C1 segment of cervical spinal cord (tissue), 14 donors: ENCODE measurements at places on chromosomes 16 and 17.

DNA sequence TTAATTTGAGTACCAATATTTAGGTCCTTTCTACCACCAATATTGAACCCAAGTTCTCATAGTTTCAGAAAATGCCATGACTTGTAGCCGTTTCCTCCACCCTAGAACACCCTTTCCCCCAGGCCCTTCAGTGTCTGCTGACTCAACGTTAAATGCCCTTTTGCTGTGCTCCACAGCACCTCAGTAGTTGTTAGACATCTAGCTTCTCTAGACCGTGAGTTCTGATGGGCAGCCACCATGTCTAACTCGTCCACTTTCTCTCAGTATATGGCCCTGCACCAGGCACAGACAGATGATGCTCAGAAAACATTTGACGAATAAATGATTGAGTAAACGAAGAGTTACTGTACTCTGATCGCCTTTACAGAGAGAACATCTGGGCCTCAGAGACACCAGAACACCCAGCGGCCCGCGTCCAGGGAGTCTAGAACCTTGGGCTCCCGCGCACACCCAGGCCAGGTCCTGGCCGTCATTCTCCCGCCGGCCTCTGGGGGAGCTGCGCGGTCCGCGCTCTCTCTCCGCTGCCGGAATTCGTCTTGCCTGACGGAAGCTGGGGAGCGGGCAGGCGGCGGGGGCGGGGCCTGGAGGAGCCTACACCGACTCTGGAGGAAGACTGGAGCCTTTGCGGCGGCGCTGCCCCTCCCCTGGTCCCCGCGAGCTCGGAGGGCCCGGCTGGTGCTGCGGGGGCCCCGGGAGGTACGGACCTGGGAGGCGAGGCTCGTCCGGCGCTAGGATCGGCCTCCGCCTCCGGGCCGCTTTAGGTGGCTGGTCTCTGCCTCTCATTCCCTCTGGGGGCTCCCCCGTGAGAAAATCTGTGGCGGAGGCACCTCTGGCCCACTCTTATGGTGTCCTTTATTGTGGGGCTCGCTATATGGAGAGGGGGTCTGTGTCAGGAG lies at the start of gene NKIRAS2:
Gene NKIRAS2, plus strand, starts transcription at position 582 of the 896 bp plus-strand sequence. CDS start 1,488 bp downstream, outside the sequence.
- DNase-seq, result peak; percentile 78

- DNase-seq, result no peak
These were observed 151.0 kb upstream of the RBL2 start for GRCh38 chr16:53282975-53283946.

- no peak for DNase-seq
These were observed 21.3 kb downstream of the SULT1A2 start for GRCh38 chr16:28575446-28576109.

DNA sequence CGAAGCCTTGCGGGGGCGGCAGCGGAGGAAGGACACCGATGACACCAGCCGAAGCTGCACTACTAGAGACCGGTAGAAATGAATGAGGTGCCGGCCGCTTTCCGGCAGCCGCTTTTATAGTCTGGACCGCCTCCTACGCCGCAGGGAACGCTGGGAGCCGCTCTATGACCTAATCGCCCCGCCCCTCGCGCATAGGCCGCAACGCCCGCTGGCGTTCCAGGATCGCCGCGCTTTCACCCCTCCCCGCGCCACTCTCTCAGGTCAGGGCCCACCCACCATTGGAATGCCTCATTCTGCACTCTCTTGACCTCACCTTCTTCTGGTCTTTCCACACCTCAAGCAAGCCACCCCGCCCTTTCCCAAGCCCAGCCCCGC lies at the start of gene DDX5:
Gene DDX5, minus strand, starts transcription at position 89 of the 375 bp plus-strand sequence. CDS start 170 bp downstream, outside the sequence.
- DNase-seq, result peak; percentile 99

GRCh38 chr17:8806253-8806925 lies 7.2 kb upstream of the MFSD6L start:
- no peak for DNase-seq
